ENCODE measurements at places on chromosomes 5 and 9. TPM values are rescaled to one million over a fixed set of nuclear protein-coding genes. Genes with fewer than 3 reads are reported as not detected.

DNA sequence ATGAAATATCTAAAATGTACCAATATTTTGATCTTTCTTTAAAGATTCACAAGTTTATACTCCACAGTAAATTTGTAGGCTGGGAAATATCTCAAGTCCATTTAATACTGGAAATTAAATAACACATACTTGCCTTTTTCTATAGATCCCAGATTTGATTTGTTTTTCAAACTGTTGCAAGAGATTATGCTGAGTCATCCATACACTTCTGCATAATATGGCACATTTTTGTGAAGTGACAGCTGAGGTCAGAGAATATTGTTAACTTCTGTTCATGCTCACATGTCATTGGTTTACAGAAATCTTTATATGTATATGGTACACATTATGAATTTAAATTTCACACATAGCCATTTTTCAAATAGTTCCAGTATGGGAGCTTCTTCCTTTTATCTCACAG is 1066.3 kb upstream of the NUDT12 start:
- H3K27ac ChIP-seq, result no peak overlapping the region
- DNase-seq, result no peak
- H3K4me3 ChIP-seq, result no peak overlapping the region

DNA sequence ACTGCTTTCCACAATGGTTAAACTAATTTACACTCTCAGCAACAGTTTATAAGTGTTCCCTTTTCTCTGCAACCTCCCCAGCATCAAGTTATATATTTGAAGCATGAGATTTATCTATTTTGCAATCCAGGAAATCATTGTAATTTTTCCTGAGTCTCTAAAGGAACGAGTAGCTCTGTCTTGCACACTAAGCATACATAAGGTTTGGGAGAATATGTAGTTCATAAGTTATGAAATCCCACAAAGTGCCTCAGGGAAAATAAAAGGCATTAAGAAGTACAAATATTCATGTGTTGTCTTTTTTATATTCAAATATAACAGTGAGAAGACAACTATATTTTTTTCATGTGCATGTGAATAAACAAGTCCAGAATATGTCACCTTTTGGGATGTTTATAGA is 377.1 kb upstream of the RORB start:
- H3K4me3 ChIP-seq, result no peak overlapping the region
- no peaks in the 10 kb centered on the region for H3K36me3 ChIP-seq
- DNase-seq, result no peak

SLC36A2 gene
- total RNA-seq, result not detected

DNA sequence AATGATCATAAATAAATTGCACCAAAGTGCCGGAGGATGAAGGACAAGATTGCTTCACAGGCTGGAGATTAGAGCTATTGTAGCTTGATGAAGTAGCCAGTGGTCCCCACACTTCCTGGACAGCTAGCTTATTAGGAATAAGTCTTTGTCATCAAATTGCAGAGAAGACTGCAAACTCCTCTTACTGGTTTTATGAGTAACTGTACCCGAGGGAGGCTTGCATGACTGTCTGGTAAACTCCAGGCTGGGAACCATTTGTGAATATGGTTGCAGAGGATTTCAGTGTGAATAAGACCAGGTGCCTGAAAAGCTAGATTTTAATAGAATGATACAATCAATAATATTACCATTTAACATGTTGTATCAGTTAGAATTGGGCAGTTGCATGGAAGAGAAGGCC is 36.5 kb upstream of the SEMA5A start:
- H3K4me1 ChIP-seq, result no peaks in the 10 kb centered on the region
- no peaks in the 10 kb centered on the region for H3K36me3 ChIP-seq

DNA sequence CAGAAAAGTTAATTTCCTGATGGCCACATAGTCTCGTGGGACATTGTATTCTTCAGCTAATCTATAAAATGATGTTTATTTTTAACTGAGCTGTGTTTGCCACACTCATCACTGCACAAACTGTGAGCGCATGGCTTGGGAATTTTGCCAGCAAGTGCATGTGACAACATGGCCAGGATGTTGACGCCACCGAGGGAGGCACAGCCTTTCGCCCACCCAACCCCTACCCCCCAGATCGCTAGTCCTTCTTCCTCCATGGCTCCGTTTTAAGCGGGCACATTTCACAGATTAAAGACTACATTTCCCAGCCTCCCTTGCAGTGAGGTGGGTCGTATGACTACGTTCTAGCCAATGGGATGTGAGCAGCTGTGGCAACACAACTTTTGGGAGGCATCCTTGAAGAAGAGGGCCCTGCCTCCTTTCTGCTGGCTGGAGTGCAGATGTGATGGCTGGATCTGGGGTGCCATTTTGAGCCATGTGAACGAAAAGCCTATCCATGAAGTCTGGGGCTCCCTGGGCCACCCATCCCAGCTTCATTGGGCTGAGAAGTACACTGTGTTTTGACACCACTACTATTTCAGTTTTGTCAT is 7.9 kb downstream of the NRARP start:
- no peaks in the 10 kb centered on the region for H3K27me3 ChIP-seq
- H3K36me3 ChIP-seq, result no peaks in the 10 kb centered on the region
- peaks cover 21% of the 10 kb centered on the region for H3K4me1 ChIP-seq
- no peak overlapping the region for H3K4me3 ChIP-seq
- H3K27ac ChIP-seq, result no peak overlapping the region

DNA sequence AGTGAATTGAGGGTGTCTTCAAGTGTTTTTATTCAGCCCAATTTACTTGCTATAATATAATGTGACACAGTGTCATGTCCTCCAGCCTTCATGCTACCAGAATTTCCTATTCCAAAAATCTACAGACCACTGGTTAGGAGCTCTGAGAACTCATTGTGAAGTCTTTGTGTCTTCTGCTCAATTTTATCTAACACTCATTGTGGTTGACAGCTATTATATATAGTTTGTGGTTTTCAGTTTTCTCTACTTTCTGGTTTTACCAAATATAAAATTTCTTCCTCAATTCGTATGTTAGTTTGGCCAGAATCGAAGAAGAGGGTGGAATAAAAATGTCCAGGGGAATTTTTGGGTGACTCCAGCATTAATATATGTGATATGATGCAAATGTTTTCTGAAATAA is 509.3 kb upstream of the NUDT12 start:
- H3K27ac ChIP-seq, result no peak overlapping the region
- no peak for DNase-seq
- no peak overlapping the region for H3K4me3 ChIP-seq
- no peaks in the 10 kb centered on the region for H3K4me1 ChIP-seq
- H3K27me3 ChIP-seq, result no peaks in the 10 kb centered on the region

GGTA1 gene
- total RNA-seq, result not detected

GCNT1 gene
- total RNA-seq, result 0.28 TPM

GRCh38 chr5:160484678-160485077 is 63.0 kb downstream of the PTTG1 start:
- H3K4me1 ChIP-seq, result peaks cover 11% of the 10 kb centered on the region
- H3K4me3 ChIP-seq, result no peak overlapping the region
- no peak for DNase-seq
- no peaks in the 10 kb centered on the region for H3K36me3 ChIP-seq
- H3K27ac ChIP-seq, result no peak overlapping the region

Measured in Panc1 (cell line).